RKO (cell line): ENCODE measurements at places on chromosomes 11 and 22.

- DNase-seq = no peak
Observed at GRCh38 chr11:46949297-46949696, 12.7 kb downstream of the CSTPP1 start.

- DNase-seq = no peak
Observed at GRCh38 chr11:130890039-130890745, 26.1 kb downstream of the SNX19 start.

GRCh38 chr22:26725012-26725676 is 67.8 kb downstream of the MIAT start:
- DNase-seq = no peak

DNA sequence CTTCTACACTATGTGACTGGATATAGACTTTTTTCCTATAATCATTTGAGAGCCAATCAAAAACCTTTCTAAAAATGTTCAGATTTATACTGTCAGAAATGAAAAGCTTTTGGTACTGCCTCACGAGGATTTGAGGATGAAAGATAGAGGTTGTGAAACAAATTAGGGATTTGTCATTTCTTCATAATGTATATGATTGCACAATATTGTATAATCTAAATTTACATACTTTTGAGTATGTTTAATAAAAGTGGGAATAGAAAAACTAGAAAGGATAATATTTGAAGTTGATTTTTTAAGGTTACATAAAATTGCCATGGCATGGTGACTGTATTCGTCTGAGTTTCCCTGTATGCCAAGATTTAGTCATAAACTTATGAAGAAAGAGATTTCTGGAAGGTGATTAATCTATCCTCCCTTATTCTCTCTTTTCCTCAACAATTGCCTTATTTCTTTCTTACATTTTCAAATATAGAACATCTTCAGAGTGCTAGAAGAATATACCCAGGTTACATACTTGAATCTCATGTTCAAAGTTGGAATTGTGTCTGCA is 56.2 kb downstream of the CASP12 start:
- no peak for DNase-seq

DNA sequence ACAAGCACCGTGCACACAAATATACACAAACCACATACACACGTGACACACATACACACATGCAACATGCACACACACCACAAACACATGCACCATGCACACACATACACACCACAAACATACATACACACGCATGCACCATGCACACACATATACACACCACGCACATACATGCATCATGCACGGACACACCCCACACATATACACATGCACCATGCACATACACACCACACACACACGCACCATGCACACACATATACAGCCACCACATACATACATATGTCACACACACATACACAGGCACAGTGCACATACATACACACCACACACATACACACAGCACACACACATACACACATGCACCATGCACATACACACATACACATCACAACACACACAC is 12.7 kb upstream of the B4GALNT4 start:
- DNase-seq = no peak

DNA sequence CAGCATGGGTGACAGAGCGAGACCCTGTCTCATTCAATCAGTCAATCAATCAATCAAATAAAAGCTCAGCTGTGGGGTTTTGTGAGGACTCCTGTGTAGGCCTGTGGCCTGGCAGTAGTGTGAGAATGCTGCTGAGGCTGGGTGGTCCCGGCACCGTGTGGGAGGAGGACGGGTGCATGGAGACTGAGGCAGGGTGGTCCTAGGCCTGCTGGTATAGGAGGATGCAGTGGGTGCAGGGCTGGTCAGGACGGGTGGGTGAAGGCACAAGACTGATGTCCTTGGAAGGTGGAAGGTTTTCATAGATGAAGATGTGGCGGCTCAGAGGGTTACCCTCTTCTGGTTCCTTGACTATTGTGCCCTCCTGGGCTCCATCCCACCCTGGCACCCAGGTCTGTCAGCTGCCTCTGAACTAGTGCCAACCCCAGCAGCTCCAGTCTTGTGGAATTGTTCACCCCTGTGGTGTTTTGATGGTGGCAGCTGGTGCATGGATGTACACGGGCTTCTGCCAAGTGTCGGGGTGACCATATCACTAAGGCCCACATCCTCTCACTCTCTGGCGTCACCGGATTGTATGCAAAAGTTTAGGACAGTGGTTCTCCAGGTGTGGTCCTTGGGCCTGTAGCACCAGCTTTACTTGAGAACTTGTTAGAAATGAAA is 23.7 kb downstream of the TANGO2 start:
- DNase-seq = no peak

DNA sequence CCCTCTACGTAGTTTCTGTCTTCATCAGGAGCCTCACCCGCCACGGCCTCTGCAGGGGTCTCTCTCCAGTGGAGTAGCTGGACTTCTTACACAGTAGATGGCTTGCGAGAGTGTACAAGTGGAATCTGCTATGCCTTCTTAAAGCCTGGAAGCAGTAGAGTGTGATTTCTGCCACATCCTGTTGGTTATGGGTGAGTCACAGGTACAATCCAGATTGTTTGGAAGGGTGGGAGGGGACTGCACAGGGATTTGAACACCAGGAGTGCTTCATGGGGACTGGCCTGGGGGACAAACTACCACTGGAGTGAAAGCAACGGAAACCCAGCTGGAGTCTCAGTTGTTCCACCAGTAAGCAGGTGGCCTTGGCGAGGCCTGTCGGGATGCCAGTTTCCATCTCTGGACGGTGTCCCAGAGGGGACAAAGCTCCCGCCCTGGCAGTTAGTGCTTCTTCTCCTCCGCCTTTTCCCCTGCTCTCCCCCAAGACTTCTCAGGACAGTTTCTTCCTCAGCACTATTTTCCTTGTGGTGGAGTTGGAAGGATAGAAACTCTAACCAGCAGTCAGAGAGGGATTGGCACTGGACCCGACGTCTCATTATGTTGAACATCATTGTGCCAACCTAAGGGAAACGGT is 85.0 kb upstream of the RCN1 start:
- DNase-seq = peak; percentile 32
